ENCODE measurements at places on chromosomes 16 and 17.
A peak's percentile ranks its signal among the peaks of the same experiment; 100 is the strongest.

DNA sequence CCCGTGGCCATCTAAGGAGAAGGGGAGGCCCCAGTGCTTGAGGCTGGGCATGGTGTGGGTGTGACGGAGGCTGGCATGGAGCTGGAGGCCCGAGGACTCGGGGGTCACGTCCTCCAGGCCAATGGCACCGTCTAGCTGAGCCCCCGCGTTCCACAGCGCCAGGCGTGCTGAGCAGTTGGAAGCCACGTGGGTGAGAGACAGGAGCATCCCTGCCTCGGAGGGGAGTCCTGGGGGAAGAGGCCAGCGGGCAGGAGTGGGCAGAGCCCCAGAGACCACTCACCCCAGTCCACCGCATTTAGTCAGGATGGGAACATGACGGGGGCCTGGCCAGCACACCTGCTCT is 78.8 kb downstream of the RMI2 start:
- no peak for DNase-seq

GRCh38 chr16:25509456-25509855 is 182.3 kb upstream of the HS3ST4 start:
- no peak for DNase-seq

GRCh38 chr16:12113523-12114345 is 137.2 kb downstream of the SNX29 start:
- no peak for DNase-seq

GRCh38 chr17:67617304-67617899 is 100.3 kb upstream of the NOL11 start:
- DNase-seq, result no peak

GRCh38 chr16:89476379-89476778 is 14.0 kb downstream of the ANKRD11 start:
- DNase-seq, result no peak

GRCh38 chr16:70759666-70760065 is 41.3 kb downstream of the VAC14 start:
- DNase-seq, result no peak

GRCh38 chr17:27506348-27507218 is 50.3 kb downstream of the KSR1 start:
- peak; percentile 58 for DNase-seq

GRCh38 chr16:54712866-54713265 is 217.8 kb upstream of the IRX5 start:
- DNase-seq, result no peak

Measured in NCI-H146 (cell line).